T-cell (primary cell): ENCODE measurements at places on chromosomes 7 and 10.

GRCh38 chr7:49488573-49488972, 284.9 kb upstream of the VWC2 start:
- DNase-seq = no peak

DNA sequence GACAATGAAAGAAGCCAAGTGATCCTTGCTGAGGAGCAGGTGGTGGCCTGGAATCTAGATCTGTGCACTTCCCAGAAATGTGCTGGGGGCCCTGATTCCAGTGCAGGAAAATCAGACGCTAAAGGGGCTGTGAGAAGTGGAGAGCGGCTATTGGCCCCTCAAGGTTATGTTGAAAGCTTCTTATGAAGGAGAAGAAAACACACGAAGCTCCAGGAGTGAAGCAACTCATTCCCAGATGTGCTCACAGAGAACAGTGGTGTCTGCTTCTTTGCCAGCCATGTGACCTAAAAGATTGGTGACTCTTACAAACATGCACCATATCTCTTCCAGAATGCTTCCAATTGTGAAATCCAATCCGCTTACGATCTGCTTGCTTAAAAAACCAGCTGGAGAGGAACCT, 679.3 kb upstream of the IGFBP3 start:
- no peak for DNase-seq

DNA sequence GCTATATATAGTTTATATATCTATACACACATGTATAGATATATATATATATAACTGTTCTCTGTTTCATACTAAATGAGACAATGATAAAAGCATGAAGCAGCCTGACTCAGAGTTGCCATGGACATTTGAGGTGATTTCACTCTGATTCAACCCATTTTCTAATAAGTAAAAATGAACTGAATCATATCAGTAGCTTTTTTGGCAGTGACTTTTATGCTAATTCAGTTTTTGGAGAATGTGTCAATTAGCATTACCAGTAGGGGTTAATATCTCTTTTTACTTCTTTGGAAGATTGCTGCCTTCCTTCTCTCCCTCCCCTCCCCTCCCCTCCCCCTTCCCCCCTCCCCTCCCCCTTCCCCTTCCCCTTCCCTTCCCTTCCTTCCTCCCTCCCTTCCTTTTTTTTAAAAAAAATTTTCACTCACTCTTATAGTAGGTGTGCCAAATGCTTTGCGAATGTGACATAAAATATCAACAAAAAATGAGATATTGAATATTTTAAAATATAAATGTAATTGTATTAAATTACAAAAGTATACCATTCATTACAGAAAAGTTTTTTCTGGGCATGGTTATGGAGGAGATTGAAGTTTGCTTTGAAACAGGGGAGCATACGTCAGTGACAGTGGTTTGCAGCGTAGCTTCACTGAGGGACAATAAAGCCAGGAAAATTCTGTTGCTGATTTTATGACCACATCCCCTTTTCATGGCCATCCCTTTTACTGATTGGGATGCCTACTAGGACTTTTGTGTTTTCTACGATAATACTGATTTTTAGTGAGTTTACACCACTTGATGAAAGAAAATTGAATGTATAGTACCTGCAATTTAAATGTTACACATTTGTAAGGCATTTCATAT, 64.0 kb upstream of the KLF6 start:
- DNase-seq = no peak

GRCh38 chr10:73439055-73439454, 5.7 kb upstream of the MSS51 start:
- DNase-seq = no peak

DNA sequence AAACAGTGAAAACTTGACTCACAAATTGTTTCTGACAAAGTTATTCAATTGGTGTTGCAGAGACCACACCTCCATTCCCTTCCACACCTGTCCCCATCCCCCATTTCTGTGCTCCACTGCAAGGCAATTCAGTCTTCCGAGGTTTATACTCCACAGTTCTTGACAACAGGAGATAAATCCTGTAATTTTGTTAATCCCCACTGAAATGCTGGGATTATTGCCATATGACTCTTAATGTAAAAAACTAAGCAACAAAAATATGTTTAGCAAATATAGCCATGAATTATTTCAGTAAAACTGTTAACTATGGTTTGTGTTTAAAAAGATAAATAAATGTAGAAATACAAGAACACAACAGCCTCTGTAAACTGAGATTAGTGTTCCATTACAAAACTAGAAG, 170.1 kb upstream of the SEMA3D start:
- DNase-seq = no peak

DNA sequence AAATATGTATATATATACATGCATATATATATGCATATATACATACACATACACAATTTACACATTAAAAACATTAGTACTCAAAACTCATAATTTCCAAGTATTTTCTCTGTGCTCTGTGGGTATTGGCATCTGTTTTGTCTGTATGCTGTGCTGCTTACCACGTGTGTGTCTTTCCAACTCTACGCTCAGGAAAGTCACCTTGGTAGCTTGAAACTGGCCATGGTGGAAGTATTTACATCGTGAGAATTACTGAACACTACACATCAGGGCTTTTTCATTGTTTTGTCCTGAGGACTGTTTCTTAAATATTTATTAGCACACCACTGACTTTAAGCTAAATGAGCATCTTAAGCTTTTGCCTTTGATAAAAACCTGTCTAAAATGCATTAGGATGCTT, 79.6 kb downstream of the CREM start:
- no peak for DNase-seq

GRCh38 chr7:37356911-37357636, 91.6 kb downstream of the ELMO1 start:
- DNase-seq = no peak
